ENCODE measurements at places on chromosomes 4 and X. TPM values are rescaled to one million over a fixed set of nuclear protein-coding genes. Genes with fewer than 3 reads are reported as not detected.

The COL25A1 gene
- 1.0 TPM for polyA plus RNA-seq

The BEND4 gene
- polyA plus RNA-seq: 0.30 TPM

The PPEF2 gene
- not detected for polyA plus RNA-seq

The LRIT3 gene
- 0.08 TPM for polyA plus RNA-seq

The AWAT2 gene
- polyA plus RNA-seq: not detected

The FGF5 gene
- polyA plus RNA-seq: 1.8 TPM

The SULT1E1 gene
- not detected for polyA plus RNA-seq

The CCNA2 gene
- polyA plus RNA-seq: 4.8 TPM

The PAGE1 gene
- polyA plus RNA-seq: not detected

The FUNDC1 gene
- polyA plus RNA-seq: 188 TPM

The GYG2 gene
- polyA plus RNA-seq: 1.8 TPM

The RAI2 gene
- polyA plus RNA-seq: 1.9 TPM

The PDE6B gene
- 0.53 TPM for polyA plus RNA-seq

The ARHGAP6 gene
- polyA plus RNA-seq: 0.62 TPM

The ZNF141 gene
- 6.5 TPM for polyA plus RNA-seq

The ATP1B4 gene
- polyA plus RNA-seq: not detected

The PIR gene
- polyA plus RNA-seq: 15.7 TPM

The SRPX gene
- polyA plus RNA-seq: 33.6 TPM

The NEUROG2 gene
- not detected for polyA plus RNA-seq

The TEC gene
- polyA plus RNA-seq: 0.06 TPM

The SUPT20HL2 gene
- not detected for polyA plus RNA-seq

The FAM184B gene
- 3.1 TPM for polyA plus RNA-seq

The STIM2 gene
- polyA plus RNA-seq: 25.0 TPM

The RRH gene
- polyA plus RNA-seq: 0.89 TPM

The DCAF4L1 gene
- polyA plus RNA-seq: 0.04 TPM

The FGF16 gene
- polyA plus RNA-seq: not detected

The ADGRG4 gene
- not detected for polyA plus RNA-seq

The APBB2 gene
- polyA plus RNA-seq: 18.8 TPM

The EPGN gene
- polyA plus RNA-seq: not detected

The SSX3 gene
- polyA plus RNA-seq: 0.32 TPM

The CACNA1F gene
- not detected for polyA plus RNA-seq

The NDNF gene
- 4.0 TPM for polyA plus RNA-seq

The ADH5 gene
- 66.4 TPM for polyA plus RNA-seq

The BANK1 gene
- 0.89 TPM for polyA plus RNA-seq

The IL1RAPL1 gene
- polyA plus RNA-seq: 27.3 TPM

The CDX4 gene
- polyA plus RNA-seq: not detected

The SHOX gene
- not detected for polyA plus RNA-seq

The RAB40AL gene
- polyA plus RNA-seq: not detected

The ARR3 gene
- polyA plus RNA-seq: not detected

The ASB11 gene
- polyA plus RNA-seq: not detected

The XK gene
- 8.1 TPM for polyA plus RNA-seq

The CFAP99 gene
- polyA plus RNA-seq: 0.32 TPM

The SLC10A4 gene
- polyA plus RNA-seq: not detected

Measured in Purkinje cell (primary cell).